ENCODE measurements at places on chromosomes 13 and 19. TPM values are rescaled to one million over a fixed set of nuclear protein-coding genes. Genes with fewer than 3 reads are reported as not detected.

ZNF90 gene
- total RNA-seq: 39.2 TPM

ZNF583 gene
- 9.7 TPM for total RNA-seq

CEACAM6 gene
- total RNA-seq: 0.86 TPM

CGB8 gene
- not detected for total RNA-seq

CEBPA gene
- 34.1 TPM for total RNA-seq

MBD3L2 gene
- total RNA-seq: not detected

NLRP5 gene
- total RNA-seq: not detected

ZNF253 gene
- total RNA-seq: 27.5 TPM

TLE2 gene
- 95.2 TPM for total RNA-seq

ZFP14 gene
- 11.9 TPM for total RNA-seq

ZNF613 gene
- 10.2 TPM for total RNA-seq

KCNJ14 gene
- total RNA-seq: 1.5 TPM

TMEM145 gene
- total RNA-seq: 1.4 TPM

GRIK5 gene
- total RNA-seq: 6.9 TPM

BRSK1 gene
- total RNA-seq: 10.6 TPM

ZC3H13 gene
- total RNA-seq: 53.4 TPM

ALG11 gene
- total RNA-seq: 31.7 TPM

SMAD9 gene
- total RNA-seq: 13.8 TPM

ZIC2 gene
- total RNA-seq: not detected

KCTD4 gene
- total RNA-seq: not detected

PSG6 gene
- not detected for total RNA-seq

ENOX1 gene
- 7.1 TPM for total RNA-seq

IL4I1 gene
- total RNA-seq: 1.9 TPM

ZNF610 gene
- 6.9 TPM for total RNA-seq

ZNF101 gene
- total RNA-seq: 13.8 TPM

SIGLEC14 gene
- total RNA-seq: 4.2 TPM

OXGR1 gene
- total RNA-seq: 3.7 TPM

DIRAS1 gene
- total RNA-seq: 1.6 TPM

CGB3 gene
- total RNA-seq: not detected

STOML3 gene
- not detected for total RNA-seq

MISP gene
- total RNA-seq: 2.4 TPM
